ENCODE measurements at places on chromosomes 5 and 9.
A peak's percentile ranks its signal among the peaks of the same experiment; 100 is the strongest.

- no peak for DNase-seq
Observed at GRCh38 chr9:113599646-113600022, 136.1 kb downstream of the RGS3 start.

- DNase-seq: no peak
Observed at GRCh38 chr5:170338933-170339779, 41.6 kb upstream of the LCP2 start.

DNA sequence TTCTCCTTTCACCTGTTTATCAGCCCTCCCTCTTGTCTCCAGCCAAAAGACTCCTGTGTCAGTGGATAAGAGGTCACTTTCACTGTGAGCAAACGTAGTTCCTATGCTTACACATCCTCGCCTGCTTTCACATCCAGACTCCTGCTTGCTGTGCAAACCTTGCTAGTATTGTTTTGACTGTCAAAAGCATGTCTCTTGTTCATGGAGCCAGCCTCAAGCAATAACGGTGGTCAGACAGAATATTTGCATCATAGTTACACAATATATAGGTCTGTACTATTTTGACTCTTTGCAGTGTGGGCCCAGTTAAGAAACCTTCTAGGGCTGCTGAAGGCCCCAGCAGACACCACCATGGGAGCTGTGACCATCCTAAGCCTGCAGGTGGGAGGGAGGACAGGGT lies 420.0 kb downstream of the SEMA5A start:
- DNase-seq: no peak

DNA sequence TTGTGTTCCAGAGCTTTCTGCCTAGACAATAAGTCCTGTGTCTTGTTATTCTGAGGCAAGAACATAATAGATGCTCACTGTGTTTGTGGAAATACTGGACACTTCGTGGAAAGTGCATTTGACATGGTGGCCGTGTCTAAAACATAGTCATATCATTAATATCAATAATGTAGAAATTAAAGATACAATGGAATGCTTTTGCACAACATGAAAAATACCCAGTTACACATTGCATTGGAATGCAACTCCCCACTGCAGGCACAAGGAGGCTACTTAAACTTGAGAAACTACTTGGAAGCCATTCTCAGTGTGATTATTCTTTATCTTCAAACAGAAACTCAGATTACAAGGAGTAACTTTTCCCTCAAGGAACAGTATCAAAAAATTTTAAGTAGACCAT lies 145.3 kb upstream of the ZNF462 start:
- no peak for DNase-seq

- DNase-seq: no peak
Observed at GRCh38 chr5:134545070-134545868, 19.8 kb downstream of the JADE2 start.

DNA sequence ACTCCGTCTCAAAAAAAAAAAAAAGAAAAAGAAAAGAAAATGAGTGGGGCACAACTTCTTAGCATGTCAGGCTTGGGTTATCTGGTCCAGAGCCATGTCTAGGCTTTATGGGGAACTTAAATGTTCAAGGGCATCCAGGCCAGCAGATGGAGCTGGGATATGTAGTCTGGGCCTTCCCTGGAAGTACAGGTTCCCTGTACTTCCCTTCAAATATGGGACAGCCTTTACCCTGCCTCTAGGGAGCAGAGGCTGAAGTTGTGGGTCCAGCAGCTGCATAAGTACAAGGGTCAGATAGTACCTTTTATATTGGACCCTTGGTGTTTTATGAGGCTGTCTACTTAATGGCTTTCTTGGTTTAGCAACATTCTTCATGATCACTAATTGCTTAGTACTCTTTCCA lies 42.1 kb downstream of the FAF2 start:
- no peak for DNase-seq

DNA sequence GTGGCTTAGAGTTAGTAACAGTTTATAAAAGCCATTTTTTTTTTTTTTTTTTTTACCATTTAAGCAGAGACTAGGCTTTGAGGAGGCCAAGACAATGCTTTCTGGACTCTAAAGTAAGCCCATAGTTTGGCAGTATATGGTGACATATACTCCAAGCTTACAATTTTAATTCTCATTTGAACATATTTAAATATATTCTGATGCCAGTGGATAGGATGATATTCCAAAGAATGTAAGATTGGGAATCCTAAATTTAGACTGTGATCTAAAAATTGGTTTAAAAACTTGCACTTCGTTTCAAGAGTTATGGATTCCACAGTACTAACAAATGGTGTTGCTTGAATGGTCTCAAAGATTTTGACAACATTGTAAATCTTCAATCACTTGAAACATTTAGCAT lies 112.1 kb downstream of the CWC27 start:
- DNase-seq: no peak

- peak; percentile 86 for DNase-seq
Observed at GRCh38 chr5:176183321-176184074, 54.7 kb upstream of the SIMC1 start.

DNA sequence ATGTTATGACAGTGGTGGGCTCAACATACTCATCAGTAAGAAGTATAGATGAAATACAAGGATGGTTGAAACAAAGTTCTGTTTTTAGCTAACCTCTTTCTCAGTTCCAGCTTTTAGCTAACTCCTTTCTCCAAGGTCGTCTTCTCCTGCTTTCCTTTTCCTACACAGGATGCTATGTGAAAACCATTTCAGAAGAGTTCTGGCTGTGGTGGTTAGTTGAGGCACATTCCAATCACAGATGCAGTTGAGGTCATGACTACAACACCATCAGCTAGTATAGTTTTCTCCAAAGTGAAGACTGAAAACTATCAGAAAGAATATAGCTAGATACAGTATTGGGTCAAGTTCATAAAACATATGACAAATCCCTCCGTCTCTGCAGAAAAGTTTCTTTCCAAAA lies 477.7 kb upstream of the C9orf72 start:
- DNase-seq: no peak

DNA sequence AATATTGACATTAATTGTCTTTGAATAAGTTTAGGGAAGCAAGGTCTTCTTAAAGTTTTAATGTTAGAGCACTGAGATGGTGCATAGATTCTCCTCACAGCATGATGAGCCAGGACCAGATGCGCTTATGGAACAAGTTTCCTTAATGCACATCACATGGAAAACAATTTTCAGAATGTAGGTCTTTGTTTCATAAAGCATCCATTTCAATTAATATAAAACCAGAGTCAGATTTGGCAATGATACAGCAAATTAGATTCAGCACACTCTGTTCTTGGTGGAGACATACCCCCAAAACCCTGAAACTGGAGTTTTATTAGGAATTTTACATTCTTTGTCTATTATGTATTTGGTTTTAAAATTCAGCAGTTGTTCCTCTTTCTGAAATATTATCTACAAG lies 402.1 kb upstream of the SEMA6A start:
- no peak for DNase-seq

- no peak for DNase-seq
Observed at GRCh38 chr5:10762776-10763500, 1.9 kb upstream of the DAP start.

DNA sequence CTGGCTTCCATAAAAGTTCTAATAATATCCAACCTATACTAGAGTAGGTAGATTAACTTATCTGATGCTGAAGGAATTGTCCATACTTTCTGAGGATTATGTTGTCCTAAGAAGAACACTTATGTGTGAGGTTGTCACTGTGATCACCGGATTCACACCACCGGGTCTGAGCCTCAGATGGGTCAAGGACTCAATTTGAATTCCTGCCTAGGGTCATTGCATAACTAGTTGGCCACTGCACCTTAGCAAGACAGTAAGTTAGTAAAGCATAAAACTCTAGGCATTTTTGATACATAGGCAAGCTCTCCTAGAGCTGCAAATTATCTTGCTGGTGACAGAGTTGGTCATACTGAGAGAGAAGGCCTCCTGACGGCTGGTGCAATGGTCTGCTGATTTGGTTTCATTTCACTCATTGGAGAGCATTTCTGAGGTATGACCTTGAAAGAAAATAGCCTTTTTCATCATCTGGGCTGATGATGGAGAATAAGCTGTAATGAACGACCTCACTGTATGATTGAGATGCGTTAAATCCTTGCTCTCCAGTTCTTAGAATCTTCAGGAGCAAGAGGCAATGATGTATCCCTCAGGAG lies 72.0 kb upstream of the CKMT2 start:
- DNase-seq: no peak

DNA sequence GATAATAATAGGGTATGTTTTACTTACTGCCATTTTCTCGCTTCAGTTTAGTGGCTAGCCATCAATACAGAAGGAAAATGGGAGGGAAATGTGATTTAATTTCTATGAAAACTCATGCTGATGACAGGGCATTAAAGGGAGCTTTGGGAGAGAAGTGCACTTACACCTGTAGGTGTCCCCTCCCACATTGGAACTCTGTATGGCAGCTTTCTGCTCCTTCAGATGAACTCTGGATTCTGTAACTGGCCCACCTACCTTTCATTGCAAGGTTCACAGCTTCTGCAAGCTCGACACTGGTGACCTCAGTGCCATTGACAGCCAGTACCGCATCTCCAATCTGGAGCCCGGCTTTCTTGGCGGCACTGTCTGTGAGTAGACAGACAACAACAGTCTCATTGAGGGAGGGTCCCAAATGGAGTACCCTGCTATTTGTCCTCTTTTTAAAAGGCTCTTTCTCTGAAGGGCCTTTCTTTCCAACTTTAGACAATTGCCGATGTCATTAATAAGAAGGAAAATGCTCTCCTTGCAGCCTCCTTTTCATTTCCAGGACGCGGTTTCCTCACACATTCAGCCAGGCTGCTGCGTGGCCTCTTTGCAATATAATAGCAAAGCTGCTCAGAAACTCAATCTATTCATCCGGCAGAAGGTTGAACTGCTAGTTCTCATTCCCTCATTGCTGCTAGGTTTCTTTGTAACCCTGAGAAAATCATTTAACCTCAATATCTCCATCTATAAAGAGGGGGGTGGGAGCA lies 63.6 kb downstream of the NUDT12 start:
- no peak for DNase-seq

DNA sequence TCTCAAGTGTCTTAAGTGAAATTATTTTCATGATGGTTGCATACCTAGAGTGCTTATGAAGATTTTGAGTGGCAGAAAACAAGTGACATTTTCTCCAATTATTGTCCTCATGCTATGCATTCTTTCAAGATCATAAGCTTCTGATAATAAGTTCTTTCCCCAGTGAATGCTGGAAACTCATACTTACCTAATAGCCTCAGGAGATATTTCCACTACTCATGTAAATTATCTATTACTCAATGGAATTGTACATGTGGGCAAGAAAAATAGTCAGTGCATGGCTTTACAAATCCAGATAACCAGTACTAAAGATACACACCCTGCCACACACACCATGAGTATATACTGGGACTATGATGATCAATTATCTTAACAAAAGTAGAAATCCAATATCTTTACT lies 1219.4 kb upstream of the C9orf72 start:
- DNase-seq: no peak

- no peak for DNase-seq
Observed at GRCh38 chr5:9062873-9063272, 483.0 kb downstream of the SEMA5A start.

GRCh38 chr9:129166623-129167557 lies 11.2 kb downstream of the IER5L start:
- no peak for DNase-seq

DNA sequence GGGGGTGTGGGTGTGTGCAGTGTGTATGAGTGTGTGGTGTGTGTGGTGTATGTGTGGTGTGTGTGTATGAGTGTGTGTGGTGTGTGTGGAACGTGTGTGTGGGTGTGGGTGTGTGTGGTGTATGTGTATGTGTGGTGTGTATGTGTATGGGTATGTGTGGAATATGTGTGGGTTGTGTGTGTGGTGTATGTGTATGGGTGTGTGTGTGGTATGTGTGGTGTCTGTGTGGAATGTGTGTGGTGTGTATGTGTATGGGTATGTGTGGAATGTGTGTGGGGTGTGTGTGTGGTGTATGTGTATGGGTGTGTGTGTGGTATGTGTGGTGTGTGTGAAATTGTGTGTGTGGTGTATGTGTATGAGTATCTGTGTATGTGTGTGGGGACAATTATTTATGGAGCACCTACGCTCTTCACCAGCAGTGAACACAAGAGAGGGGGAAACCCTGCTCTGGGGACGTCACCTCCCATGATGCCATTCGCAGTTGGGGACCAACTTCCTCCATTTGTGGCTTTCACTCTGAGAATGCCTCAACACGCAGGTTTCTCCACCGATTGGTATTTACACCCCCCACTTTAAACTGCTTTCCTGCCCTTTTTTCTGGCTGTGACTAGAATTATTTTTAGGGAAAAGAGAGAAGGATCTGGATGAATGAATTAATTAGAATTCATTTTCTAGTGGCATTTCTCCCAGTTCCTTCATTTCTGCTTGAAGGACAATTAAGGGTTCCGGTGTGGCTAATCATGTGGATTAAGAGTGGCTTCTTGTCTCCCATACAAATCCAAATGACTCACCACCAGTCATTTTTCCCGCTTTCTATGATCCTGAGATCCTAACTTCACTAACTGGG lies 238.1 kb downstream of the ROR2 start:
- no peak for DNase-seq

- DNase-seq: no peak
Observed at GRCh38 chr9:91782708-91783214, 167.3 kb downstream of the ROR2 start.

- no peak for DNase-seq
Observed at GRCh38 chr9:76677481-76678055, 86.7 kb upstream of the PCA3 start.

- no peak for DNase-seq
Observed at GRCh38 chr5:87113861-87114260, 153.8 kb upstream of the RASA1 start.

DNA sequence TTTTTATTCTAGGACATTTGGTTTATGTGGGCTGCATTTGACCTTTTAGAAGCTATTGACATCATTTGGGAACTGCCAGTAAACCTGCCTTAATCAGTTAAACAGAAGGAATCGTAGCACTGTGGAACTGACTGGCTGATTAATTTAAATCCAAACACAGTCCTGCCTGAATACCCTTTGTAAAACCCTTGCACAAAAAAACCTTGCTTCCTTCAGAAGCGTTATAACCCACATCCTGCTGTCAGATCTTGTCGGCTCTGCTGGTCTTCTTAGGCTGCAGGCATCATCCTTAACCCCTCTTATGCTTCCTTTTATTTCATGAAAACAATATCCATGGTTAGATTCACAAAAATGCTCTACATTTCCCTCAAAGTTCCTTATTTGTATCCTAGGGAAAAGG lies 46.3 kb downstream of the PAM start:
- DNase-seq: no peak

DNA sequence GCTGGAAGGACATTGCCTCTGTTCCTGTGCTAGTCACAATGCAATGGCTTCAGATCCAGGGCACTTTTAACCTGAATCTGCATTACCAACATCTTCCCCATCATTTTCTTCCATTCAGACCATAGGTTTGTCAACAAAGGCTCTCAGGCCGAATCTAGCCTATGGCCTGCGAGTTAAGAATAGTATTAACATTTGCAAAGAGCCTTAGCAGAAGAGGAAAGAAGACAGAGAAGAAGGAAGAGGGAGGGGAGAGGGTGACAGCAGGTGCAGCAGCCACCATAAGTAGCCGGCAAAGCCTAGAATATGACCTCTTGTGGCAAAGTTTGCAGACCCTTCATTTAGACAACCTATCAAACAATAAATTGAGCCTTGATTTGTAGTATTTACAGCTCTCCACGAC lies 32.6 kb downstream of the BARX1 start:
- DNase-seq: no peak

Data from NCI-H1105 treated with DMSO at 0.1 percent for 48 hours (cell line).